Cerebellar nuclear complex (tissue), 1 donor: ENCODE measurements at places on chromosomes 3 and 15.

DNA sequence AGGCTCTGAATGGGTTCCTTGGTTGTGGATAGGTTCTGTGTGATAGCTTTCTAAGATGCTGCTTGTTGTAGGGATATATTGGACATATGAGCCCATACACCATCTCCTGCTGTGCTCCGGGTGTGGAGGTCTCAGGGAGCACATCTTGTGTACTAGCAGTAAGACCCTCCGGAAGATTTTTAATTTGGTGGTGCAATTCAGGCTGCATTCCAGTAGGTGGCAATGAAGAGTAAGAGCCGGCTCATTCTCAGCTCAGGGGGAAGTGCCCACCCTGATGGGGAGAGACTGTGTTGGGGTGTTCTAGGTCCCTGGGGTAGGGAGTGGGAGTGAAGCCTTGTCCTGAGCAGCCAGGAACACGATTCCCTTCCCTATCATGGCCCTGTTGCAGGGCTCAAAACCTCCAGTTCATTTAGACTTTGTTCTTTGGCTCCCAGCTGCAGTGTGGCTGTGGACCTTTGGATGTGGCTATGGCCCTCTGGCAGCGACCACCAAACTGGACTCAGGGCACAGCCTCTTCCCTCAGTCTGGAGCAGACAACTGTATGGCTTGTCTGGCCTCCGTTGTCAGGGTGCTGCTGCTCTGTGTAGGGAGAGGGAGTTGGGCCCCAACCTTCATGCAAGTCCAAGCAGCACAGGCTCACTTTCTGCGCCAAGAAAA lies 104.7 kb downstream of the UNC13C start:
- DNase-seq: no peak

GRCh38 chr15:22806156-22806555 lies 19.7 kb downstream of the NIPA1 start:
- no peak for DNase-seq

DNA sequence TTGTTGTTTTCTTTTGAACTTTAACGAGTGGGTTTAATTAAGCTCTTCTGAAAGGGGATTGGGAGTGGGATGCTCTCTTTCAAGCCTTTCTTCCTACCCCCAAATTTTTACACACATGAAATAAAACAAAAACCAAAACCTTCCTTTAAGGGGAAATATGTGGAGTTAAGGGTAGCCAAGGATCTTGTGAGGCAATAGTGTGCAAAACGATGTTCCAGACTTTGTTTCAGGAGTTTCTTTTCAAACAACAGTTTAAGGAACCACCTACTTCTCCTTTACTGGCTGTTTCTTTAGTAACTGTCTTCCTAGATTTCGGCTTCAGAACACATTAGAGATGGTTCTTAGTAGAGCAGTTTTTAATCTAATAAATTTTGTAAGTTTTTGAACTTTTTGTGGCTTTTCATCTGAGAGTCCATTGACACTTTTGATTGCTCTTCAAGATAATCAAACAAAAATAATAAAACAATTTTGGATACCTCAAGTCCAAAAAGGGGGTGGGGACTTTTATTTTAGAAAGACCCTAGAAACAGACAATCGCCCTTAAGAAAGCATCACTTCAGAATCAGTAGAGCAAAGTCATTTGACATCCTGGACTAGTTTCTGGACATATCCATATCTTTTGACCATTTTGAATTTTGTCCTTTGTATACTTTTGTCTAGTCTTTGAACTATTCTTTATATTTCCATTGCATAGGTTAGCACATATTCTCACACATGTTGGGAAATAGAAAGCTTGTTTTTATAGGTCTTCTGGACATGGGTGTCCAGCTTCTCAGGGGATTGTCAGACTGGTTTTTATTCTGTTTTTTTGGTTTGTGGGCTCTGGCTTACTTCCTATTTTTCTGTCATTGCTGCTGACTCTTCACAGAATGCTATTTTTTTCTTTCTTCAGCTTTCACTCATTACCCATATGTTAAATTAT lies 6.0 kb downstream of the DIPK2A start:
- DNase-seq: no peak

- no peak for DNase-seq
Observed at GRCh38 chr15:43211224-43211735, 9.5 kb downstream of the EPB42 start.

- no peak for DNase-seq
Observed at GRCh38 chr15:85943151-85943550, 136.5 kb upstream of the AGBL1 start.

DNA sequence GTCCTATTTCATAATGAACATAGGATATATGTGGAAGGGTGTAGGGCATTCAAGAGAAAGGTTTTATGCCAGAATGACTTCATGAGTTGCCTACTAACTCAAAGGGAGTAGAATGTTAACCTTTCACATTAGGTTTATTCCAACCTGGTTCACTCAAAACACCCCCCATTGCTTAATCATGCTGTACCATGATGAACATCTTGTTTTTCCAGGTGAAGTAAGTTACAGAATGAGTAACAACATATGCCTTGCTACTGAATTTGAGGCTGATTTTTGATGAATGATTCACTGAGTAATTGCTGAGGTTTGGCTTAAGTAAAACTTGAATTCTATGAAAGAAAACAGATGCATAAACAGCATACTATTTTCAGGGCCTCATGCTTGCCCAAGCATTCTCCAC lies 5.9 kb upstream of the CLDN16 start:
- DNase-seq: no peak

DNA sequence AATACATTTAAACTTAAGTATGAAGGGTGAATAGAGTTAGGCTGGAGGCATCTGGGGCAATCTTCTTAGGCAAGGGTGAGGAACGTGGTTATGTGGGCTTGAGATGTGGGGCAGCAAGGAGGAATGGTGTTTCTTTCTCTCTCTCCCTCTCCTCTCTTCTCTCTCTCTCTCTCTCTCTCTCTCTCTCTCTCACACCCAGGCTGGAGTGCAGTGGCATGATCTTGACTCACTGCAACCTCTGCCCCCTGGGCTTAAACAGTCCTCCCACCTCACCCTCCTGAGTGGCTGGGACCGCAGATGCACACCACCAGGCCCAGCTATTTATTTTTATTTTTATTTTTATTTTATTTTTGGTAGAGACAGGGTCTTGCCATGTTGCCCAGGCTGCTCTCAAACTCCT lies 4.0 kb upstream of the MGA start:
- no peak for DNase-seq

DNA sequence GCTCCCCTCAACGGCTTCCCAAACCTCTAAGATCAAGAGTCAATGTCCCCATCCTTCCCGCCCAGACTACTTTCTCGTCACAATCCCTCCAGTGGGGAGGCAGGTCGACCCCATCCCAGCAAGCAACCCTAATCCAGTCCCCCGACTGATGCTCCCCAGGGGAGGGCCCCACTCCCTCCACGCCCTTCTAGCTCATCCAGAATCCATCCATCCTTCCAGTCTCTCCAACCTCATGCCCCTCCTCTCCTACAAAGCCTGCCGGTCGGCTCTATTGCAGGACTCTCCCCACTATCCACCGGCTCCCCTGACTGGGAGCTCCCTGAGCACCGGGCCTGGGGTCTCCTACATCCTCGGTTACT lies 1.3 kb downstream of the ADAMTS7 start:
- DNase-seq: no peak

GRCh38 chr3:134235577-134236076 lies 15.0 kb downstream of the RYK start:
- DNase-seq: no peak

GRCh38 chr15:45869034-45869668 lies 234.3 kb downstream of the SQOR start:
- no peak for DNase-seq

DNA sequence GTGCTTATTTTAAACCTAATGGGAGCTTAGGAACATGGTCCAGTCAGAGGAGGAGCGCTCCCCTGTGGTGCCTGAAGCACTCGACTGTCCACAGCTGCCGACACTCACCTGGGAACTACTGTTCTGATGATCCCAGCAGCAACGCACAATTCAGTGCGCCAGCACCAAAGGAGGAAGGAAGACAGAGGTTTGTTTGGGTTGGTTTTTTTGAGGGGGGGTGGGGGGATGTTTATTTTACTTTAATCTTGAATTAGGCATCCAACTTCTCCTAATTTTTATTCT lies 48.8 kb upstream of the VGLL4 start:
- DNase-seq: no peak

GRCh38 chr3:17707813-17708543 lies 34.5 kb downstream of the TBC1D5 start:
- no peak for DNase-seq

GRCh38 chr15:29988701-29989100 lies 94.1 kb upstream of the GOLGA8J start:
- DNase-seq: no peak

DNA sequence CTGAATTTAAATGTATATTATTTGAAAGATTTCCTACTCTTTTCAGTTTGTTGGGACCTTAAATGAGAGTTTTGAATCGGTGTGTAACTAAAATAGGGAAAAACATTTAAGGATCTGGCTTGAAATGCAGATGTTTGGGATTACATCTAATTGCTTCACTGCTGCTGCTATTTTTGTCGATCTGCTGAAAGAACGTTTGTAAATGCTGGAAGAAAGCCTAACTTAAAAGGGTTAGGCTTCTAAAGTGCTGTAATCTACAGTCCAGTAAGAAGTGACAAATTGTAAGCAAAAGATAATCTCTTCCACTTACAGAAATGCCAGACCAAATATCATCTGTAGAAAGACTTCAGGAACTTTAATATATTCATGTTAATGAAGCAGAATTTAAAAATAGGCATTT lies 691.6 kb downstream of the ZNF385D start:
- no peak for DNase-seq

DNA sequence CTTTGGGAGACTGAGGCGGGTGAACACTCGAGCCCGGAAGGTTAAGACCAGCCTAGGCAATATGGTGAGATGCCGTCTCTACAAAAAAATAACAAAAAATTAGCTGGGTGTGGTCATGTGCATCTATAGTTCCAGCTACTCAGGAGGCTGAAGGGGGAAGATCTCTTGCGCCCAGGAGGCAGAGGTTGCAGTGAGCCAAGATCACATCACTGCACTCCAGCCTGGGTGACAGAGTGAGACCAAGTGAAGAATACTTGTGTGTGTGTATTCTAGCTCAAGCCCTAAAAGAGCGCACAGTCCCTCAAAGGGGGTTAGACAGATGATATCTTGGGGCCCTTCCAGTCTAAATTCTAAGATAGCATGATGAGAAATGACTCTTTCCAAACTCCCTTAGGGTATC lies 23.7 kb downstream of the DAPK2 start:
- DNase-seq: no peak

GRCh38 chr3:13236557-13237173 lies 163.4 kb upstream of the IQSEC1 start:
- no peak for DNase-seq

DNA sequence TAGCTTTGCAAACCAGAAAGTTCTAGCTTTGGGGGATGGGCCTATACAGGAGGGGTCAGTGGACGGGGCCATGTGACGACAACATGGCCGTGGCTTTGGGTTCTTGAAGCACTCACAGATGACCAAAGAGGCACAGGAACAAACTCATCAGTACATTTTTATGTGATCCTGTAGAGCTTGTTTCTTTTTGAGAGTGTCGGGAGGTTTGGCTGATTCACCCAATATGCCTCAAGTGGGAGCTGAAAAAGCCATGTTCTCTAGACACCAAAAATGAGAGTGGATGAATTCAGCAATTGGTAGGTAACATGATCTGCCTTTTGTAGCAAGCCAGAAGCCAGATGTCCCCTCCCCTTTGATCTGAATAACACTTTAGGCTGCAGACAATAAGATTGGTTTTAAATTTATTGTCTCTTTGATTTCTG lies 30.1 kb downstream of the GREM1 start:
- DNase-seq: no peak

GRCh38 chr3:28612232-28612631 lies 263.6 kb upstream of the AZI2 start:
- DNase-seq: no peak

GRCh38 chr15:95970326-95970725 lies 360.2 kb upstream of the NR2F2 start:
- DNase-seq: no peak

GRCh38 chr15:59993950-59994401 lies 10.1 kb upstream of the FOXB1 start:
- DNase-seq: no peak

GRCh38 chr3:174884776-174885568 lies 25.8 kb downstream of the NAALADL2 start:
- no peak for DNase-seq

DNA sequence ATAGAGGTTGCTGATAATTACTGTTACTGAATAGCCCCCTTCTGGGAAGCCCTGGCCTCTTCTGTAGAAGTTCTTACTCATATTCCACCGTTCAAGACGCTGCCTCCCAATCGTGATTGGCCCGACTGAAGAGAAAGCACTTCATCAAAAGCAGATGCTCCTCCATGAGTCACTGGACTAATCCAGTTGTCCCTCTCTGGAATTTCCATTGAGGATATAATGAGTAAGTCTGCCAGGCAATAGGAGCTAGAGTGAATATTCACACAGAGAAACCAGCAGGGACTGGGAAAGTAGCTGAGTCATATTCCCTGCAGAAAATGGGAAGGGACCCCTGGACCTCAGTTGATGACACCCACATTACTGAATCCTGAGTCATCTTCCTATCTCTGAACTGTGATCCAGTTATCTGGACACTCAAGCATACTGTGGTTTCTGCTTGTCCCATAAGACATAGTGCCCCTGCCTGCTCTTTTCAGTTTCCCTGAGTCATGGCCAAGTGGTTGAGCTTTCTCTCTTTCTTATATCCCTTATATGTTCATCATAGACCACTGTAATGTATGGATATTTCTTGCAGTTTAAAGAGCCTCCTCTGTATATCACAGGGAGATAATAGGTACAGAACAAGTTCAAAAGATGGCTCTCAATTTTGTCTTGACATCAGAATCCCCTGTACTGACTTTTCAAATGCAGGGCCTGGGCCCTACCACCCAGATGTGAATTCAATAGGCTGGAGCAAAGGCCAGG lies 151.2 kb upstream of the CDIN1 start:
- DNase-seq: no peak

GRCh38 chr3:119630128-119630879 lies 30.1 kb downstream of the POPDC2 start:
- no peak for DNase-seq

GRCh38 chr3:52321481-52321880 lies 5.4 kb downstream of the DNAH1 start:
- no peak for DNase-seq

GRCh38 chr3:89690646-89691045 lies 583.2 kb downstream of the EPHA3 start:
- no peak for DNase-seq

- DNase-seq: no peak
Observed at GRCh38 chr3:40096661-40097111, 212.8 kb upstream of the EIF1B start.

DNA sequence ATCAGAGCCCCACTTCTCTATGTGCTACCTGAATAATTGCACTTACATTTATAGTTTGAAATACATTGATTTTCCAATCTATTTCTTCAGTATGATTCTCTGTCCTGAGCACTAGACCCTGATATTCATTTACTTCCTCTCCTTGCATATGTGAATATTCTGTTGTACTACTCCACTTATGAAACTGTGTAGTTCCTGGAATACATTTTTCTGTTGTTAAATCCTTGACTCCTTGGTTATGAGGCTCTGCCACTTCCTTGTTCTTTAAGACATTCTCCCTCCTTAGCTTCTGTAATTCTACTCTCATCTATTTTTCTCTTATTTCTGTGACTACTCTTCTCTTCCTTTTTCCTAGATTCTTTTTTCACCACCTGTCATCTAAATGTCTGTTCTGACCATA lies 12.9 kb upstream of the MGA start:
- DNase-seq: no peak

- DNase-seq: no peak
Observed at GRCh38 chr3:15180042-15180611, 25.9 kb upstream of the CAPN7 start.

- no peak for DNase-seq
Observed at GRCh38 chr3:125059488-125060245, 3.9 kb upstream of the HEG1 start.

GRCh38 chr15:91921188-91921842 lies 67.8 kb downstream of the SLCO3A1 start:
- no peak for DNase-seq
